Kidney epithelial cell (primary cell): ENCODE measurements at places on chromosomes 7 and 10. TPM values are rescaled to one million over a fixed set of nuclear protein-coding genes. Genes with fewer than 3 reads are reported as not detected.

Gene MAGI2
- 2.5 and 5.1 TPM in 2 replicates for total RNA-seq

Gene CTAGE8
- total RNA-seq: 1.6 and 1.9 TPM in 2 replicates

Gene NKX1-2
- total RNA-seq: not detected in 2 replicates

Gene UCN3
- not detected in 2 replicates for total RNA-seq

Gene GDF2
- total RNA-seq: not detected in 2 replicates

Gene VGF
- total RNA-seq: 17.5 and 17.8 TPM in 2 replicates

DNA sequence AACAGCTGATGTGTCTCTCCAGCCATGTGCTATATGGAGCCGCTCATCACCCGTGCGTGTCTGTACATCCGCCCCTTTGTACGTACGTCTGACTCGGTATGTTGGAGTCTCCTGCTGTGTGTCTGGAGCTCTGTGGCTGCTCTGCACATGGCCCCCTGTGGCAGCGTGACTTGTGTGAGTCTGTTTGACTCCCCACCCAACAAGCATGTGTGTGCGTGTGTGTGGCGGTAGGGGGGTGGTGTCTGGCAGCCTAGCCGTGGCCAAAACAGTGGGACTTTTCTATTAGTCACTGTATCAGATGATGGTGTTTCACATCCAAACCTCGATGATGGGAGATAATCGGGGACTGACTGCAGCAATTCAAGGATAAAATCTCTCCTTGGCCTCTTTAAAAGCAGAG, 94.1 kb downstream of the COL13A1 start:
- no peak for DNase-seq

GRCh38 chr7:15462721-15463389, 99.0 kb downstream of the AGMO start:
- DNase-seq: no peak

GRCh38 chr7:5420881-5421713, 2.5 kb downstream of the TNRC18 start:
- DNase-seq: no peak

- DNase-seq: no peak
Observed at GRCh38 chr7:86949052-86949778, 110.2 kb downstream of the ELAPOR2 start.

GRCh38 chr10:43857206-43857930, 208.7 kb upstream of the ZNF32 start:
- DNase-seq: no peak

DNA sequence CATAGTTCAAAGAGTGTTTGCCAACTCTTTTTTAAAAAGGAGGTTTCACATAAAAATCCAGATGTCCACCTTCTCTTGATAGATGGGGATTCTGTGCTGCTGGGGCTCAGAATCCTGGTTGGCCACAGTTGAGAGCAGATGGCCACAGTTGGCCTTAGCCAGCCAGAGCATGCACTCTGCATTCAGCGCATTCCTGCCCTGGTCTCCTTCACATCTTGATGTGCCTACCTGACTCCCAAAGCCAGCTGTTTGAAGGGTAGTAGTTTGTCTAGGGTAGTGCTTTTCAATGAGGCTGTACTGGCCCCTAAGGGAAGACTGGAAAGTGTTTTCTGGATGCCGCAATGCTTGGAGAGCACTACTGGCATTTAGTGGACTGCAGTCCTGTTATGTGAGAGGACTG, 208.1 kb upstream of the HDAC9 start:
- no peak for DNase-seq
